DMS153 (cell line): ENCODE measurements at places on chromosomes 16 and 17.

- no peak for DNase-seq
Observed at GRCh38 chr17:40445751-40446468, 2.7 kb downstream of the IGFBP4 start.

DNA sequence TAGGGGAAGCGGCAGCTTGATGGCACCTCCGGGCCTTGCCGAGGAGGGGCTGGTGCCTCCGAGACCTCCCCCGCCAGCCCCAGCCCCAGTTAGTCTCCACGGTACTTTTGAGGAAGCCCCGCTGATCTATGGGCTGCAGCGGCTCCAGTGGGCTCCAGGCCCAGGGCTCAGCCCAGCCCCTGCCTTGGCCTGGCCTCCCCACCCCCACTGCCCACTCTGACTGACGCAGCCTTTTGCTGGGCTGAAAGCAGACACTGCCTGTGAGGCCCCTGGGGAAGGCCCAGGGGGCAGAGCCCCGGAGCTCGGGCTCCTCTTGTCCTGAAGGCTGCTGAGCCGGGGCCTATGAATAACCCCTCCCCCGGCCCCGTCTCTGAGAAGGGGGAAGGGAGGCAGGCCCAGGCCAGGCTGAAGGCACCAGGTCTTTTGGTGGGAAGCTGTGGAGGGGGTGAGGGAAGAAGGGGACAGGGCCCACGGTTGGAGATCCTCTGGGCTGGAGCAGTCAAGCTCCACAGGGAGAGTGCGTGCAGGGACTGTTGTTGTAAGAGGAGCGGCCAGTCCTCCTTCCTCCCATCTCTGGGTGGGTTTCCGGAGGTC lies 7.5 kb upstream of the SMTNL2 start:
- DNase-seq, result no peak

DNA sequence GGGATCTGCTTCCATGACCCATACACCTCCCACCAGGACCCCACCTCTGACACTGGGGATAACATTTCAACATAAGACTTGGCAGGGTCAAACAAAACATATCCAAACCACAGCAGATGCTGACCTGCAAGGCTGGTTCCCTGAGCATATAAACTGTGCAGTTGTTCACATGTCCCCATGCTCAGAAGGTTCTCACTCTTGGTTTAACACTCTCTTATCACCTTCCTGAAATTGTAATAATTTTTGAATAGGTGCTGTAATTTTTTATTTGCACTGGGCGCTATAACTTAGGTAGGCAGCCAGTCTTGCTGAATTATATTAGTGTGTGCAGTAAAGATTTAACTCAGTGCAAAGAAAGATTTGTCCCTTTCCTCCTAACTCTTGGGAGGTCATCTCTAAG lies 824.8 kb upstream of the SOX9 start:
- no peak for DNase-seq

DNA sequence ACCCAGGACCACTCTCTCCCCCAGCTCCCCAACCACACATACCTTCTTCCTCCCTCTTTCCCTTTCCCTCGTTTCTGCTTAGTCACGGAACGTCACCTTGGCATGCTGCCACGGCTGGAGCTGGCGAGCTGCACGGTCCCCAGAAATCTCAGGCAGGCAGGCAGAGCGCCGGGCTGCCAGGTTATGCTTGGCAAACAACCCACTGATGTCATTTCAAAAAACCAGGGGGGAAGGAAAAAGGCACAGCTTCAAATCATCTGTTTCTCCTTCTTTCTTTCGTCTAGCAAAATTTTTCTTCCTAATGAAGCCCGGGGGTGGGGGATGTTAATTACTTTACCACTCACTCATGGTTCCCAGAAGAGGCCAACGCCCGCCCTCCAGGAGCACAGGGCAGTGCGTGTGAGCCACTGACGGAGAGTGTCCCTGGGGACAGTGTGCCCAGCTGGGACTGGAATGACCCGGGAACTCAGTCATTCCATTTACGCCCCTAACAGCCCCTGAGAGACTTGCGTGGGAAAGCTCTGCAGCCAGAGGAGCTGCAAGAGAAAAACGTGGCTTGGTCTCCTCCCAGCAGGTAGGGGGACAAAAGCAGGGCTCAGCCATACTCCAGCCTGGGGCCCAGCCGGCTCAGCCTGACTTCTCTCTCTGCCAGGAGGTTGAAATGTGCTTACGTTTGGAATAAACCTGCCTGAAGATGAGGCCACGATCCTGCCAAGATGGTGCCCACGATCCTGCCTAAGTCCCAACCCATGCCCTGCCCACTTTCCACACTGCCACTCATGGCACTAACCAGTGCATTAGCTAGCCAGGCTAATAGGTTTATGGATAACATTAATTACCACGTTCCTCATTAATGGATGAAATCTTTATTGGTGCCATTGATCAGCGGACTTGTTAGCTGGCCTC lies 198.9 kb downstream of the ZFHX3 start:
- DNase-seq, result peak; percentile 75

- no peak for DNase-seq
Observed at GRCh38 chr17:57284984-57285646, 28.8 kb downstream of the MSI2 start.

DNA sequence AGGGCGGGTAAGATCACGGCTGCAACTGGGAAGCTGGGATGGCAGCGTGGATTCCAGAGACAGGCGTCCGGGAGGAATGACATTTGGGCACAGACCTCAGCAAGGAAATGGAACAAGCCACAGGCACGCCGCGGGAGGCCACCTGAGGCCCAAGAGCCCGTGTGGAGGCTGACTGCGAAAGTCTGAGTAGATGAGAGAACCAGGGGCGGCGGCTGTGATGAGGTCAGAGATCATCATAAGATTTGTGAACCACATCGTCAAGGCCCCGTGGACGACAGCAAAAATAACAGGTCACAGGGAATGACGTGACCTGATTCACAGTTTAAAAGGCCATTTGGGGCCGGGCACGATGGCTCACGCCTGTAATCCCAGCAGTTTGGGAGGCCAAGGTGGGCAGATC lies 48.2 kb downstream of the MRM3 start:
- DNase-seq, result no peak
